ENCODE measurements at places on chromosomes 1 and 21.
A peak's percentile ranks its signal among the peaks of the same experiment; 100 is the strongest.

GRCh38 chr1:6508154-6508815 is 16.8 kb upstream of the PLEKHG5 start:
- no peak for DNase-seq

DNA sequence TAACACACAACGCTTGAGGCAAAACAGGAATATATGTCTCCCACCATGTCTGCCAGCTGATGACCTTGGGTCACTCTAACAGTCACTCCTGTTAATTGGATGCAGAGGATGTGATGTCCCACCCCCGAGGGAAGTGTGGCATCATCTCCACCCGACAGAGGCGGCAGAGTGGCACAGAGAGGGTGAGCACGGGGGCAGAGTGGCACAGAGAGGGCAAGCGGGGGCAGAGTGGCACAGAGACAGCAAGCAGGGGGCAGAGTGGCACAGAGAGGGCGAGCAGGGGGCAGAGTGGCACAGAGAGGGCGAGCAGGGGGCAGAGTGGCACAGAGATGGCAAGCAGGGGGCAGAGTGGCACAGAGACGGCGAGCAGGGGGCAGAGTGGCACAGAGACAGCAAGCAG is 44.3 kb downstream of the DISP3 start:
- no peak for DNase-seq

- DNase-seq: peak; percentile 81
These were observed 9.9 kb downstream of the TOR3A start for GRCh38 chr1:179091691-179092165.

DNA sequence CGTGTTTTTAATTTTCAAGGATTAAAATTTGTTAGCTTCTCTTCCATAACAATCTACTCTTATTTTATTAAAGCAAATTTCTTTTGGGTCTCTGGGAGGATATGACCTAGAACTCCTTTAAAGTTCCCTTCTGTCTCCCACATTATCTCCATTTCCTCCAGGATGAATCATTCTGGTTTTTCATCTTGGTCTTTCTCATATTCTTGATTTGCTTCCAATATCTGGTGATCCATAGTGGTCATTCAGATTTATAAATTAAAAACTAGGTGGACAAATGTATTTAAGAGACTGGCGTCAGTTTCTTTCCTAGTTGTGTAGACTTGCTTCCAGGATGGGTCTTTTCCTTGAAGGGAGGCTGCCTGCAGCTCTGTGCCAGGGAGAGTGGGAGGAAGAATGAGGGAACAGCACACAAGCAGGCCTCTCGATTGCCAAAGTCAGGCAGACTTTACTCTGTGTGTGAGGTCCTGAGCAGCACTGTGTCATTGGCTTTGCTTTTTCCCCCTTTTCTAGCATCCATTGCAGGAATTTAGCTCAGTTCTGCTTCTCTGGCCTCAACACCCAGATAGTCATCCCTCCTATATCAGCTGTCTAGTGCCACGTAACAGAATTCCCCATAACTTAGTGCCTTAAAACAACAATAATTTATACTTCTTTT is 48.1 kb upstream of the FOXO6 start:
- DNase-seq: no peak

DNA sequence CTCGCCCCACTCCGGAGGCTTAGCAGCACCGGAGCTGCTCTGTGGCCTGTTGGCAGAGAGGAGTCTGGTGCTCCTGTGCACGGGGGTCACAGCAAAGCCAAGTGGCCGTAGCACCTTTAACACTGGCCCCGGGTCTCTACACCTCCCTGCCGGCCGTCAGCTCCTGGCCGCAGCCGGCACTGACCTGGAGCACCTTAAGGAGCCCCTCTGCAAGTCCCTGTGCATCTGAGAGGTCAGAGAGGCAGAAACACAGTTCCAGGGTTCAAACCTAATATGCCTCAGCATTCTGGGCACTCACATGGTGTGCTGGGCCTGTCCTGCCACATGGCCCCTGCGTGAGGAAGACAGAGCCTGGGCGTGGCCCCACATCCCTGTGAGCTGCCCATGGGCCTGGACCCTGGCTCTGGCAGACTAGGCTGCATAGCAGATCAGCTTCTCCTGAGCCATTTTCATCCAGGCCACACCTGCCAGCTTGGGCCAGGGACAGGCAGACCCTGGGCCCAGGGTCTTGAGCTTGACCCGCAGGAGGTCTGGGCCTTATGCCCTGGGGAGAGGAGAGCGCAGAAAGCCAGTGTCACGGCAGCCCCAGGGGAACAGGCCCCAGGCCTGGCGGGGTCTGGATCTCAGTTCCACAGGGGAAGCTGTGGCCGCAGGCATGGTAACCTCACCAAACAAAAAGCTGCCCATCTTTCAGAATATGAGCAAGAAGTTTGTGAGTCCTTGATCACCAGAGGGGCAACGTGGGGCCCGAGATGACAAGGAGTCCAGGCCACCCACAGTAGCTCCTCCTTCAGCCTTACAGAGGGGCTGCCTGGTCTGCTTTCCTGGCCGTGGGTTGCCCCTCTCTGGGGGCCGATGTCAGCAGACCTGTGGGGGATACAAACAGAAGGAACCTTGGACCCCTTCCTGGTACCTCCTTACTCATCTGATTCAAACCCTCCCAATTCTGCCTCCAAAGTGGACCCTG is 146.0 kb upstream of the COL6A1 start:
- no peak for DNase-seq

- DNase-seq: no peak
These were observed 106.9 kb upstream of the PTGFR start for GRCh38 chr1:78383923-78384322.

DNA sequence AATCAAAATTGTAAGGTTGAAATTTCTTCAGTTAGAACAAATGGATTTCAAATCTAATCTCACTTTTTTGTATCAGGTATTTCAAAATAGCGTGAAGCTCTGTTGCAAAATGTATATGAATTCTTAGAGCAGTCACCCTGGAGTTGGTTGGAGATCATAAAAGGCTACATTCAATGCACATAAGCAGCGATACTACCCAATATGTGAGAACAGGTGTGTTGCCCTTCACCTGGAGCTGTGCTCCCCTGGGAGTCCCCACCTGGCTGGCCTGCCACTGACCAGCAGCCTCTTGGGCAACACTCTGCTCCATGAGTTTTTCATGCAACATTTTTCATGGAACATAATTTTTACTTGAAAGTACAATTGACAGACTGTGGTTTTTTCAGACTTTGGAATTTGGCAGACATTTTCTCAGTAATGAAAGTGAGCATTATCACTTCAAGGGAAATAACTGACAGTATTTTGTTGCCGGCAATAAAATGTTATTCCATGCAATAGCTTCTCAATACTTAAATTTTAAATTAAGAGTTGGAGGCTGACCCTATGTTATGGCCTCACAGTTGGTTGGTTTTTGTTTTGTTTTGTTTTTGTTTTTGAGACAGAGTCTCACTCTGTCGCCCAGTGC is 95.1 kb downstream of the ST3GAL3 start:
- DNase-seq: no peak

DNA sequence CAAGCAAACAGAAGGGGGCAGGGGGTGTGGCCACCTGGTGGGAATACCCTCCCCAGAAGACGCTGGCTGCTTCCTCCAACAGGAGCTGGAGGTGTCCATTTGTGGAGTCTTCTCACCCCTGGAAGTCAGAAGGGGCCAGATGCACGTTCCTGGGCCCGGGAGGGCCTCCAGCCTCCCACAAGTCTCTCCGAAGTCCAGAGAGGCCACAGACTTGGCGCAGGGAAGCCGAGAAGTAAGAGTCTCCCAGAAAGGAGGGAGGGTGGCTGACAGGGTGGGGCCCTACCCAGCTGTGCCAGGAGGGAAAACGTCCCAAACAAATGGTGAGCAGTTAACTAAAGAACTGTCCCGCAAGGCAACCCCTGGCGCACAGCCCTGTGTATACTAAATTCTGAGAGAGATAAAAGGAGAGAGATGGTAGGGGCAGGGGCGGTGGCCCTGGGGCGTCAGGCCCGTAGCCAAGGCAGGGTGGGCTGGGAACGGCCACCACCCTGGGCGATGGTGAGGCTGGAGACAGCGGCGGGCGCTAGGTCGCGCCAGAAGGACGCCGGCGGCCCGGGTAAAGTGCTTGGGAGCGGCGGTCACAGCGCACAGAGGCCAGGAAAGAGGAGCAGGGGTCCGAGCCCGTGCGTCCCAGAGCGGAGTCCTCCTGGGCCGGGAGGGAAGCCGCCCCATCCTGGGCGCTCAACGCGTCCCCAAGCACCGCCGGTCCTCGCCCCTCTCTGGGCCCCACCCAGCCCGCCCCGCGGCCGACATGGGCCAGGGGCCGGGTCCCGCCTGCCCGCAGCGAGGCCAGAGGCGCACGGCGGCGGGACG is 1.2 kb downstream of the CHD5 start:
- DNase-seq: no peak

GRCh38 chr1:12177999-12178441 is 11.2 kb downstream of the TNFRSF1B start:
- DNase-seq: no peak

- DNase-seq: no peak
These were observed 90.9 kb upstream of the SLC44A3 start for GRCh38 chr1:94729267-94729666.

DNA sequence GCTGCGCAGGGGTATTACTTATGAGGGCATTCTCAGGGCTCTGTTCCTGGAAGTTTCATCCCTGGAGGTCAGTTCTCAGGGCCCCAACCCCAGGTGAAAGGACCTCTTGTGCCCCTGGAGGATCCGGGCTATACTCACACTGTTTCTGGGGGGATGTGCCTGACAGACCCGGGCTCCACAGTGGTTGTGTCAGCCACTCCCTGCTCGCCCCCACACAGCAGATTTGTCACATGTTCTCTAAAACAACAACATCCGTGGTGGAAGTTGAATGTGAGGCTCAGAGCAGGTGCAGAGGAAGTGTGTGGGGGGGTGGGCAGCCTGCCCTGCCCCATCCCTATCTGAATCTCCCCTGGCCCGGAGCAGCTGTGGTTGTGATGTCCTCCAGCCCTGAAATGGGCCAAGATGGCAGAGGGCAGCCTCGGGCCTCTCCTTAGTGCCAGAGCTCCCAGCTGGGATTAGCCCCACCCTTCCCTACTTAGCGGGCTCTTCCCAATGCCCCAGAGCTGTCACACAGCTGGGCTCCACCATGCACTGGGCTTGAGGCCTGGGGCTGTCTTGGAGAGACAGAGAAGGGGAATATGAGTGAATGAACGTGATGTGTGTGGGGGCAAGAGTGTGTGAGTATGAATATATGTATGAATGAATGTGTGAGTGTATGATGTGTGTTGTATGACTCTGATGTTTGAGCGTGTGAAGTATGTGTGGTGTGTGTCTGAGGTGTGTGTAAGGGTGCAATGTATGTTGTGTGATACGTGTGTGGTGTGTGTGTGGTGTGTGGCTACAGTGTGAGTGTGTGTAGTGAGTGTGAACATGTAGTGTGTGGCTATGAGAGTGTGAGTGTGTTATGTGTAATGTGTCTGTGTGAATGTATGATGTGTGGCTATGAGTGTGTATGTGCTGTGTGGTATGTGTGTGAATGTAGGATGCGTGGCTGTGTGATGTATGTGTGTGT is 1.5 kb upstream of the FCMR start:
- DNase-seq: no peak

GRCh38 chr1:67294836-67295617 is 12.6 kb upstream of the IL12RB2 start:
- DNase-seq: no peak

DNA sequence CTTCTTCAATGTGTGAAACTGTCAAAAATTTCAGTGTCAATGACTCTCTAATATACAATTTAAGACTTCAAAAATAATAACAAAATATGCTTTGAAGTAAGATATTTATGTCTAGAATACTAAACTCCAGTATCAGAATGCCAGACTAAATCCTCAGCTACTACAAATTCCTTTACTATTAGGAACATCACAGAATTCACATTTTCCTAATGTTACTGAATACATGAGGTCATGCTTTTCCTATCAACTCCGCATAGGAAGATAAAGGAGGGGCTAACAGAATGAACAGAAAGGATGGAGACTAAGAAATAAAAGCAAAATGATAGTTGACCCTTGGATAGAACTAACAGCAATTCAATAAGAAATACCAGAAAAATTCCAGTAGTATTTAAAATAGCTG is 292.7 kb downstream of the SDCCAG8 start:
- DNase-seq: no peak

- no peak for DNase-seq
These were observed 72.8 kb upstream of the PAX7 start for GRCh38 chr1:18557621-18558465.

DNA sequence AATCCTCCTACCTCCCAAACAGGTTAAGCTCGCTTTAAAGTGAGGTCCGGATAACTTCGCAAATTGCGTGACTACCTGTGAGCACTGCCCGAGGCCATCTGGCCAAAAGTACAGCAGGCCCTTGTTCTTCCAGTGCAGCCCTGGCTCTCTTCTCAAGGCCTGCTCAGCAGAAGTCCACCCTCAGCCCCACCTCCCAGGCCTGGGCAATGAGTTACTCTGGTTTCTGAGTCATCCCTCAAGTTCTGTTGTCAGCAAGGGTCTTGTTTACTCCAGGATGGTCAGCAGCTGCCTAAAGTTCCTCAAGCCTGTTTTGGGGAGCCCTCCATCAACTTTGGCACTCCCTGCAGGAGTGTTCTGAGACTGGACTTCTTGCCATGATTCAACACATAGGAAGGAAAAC is 101.7 kb downstream of the BCAR3 start:
- no peak for DNase-seq

DNA sequence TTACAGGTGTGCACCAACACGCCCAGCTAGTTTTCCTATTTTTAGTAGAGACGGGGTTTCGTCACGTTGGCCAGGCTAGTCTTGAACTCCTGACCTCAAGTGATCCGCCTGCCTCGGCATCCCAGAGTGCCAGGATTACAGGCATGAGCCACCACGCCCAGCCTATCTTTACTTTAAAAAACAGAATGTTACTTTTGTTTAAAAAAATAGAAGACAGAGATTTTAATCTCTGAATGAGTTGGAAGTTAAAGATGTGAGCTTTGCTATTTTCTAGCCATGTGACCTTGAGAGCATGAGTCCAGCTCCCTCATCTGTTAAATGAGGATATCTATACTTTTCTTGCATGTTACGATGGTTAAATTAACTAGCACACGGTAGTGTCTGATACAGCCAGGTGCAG is 3.9 kb upstream of the PUM1 start:
- DNase-seq: no peak

All from coronary artery (tissue), 2 donors.